ENCODE measurements at places on chromosomes 2 and 18.
A peak's percentile ranks its signal among the peaks of the same experiment; 100 is the strongest.

DNA sequence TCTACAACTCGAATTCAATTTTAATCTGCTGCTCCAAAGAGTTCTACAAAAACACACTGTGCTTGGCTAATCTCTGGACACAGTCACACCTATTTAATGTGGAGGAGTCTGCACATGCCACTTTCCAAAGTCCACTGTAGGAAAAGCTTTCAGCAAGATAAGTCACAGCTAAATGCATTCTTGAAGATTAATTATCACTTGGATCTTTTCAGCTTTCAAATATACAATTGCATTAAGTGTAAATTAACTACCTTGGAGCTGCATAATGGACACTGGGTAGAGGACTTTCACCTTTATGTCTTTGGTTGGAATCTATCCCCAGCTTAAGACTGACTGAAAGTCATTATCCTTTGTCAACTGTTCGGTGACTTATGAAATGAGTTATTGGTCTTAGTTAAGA is 565.1 kb downstream of the PIK3C3 start:
- DNase-seq = no peak

GRCh38 chr18:34871435-34871834 is 161.3 kb downstream of the DTNA start:
- DNase-seq = no peak

DNA sequence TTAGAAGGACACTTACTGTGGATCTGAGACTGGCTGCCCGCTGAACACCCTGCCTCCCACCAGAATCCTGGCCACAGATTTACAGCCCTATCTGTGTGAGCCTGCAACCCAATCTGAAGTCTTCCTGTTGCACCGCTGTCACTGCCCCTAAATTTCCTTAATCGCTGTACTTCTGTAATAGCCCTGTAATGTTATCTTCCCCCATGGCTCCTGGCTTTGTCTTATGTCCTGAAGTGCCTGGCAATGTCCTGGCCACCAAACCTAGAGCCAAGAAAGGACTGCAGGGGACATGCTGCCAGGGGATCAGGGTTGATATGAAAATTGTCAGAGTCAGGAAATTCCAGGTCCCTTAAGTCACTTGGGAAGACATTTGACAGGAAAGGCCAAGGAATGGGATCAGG is 52.7 kb downstream of the FHOD3 start:
- no peak for DNase-seq

DNA sequence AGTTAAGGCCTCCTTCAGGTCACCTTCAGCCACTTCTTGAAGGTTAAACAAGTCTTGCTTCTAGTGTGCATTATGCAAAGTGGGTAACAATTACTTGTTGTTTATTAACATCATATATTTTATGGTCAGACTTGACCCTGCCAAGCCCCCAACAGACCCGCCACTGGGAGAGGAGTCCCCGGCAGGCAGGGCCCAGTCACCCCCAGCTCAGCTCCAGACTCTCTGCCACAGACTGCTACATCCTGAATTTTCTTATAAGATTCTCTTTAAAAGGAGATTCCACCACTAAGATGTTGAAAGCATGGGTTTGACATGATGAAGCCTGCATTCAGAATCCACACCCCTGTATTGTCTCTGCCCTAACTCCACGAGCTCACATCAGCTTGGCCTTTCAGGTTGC is 174.3 kb upstream of the ARL4C start:
- DNase-seq = no peak

DNA sequence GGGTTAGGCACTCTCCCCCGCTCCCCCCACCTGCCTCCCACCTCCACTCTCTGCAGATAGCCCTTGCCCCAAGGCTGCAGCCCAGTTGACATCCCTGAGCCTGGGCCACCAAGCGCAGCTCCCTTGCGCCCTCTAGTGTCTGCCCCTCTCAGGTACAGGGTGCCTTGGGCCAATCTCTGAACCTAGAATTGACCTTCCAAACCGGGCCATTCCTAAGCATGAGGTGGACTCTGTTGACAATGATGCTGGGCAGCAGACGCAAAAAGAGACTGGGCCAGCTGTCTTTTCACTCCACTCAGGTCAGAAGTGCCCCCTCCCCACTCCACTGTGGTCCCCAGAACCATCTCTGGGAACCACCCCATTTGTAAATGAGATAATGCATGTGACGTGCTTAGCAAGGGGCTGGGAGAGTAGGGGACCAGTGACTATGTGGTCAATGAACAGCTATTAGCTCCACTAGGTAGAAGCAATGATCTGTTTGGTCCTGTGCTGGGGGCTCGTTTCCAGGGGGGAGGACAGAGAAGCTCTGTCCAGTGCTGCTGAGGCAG is 43.3 kb upstream of the PLB1 start:
- DNase-seq = peak; percentile 73

GRCh38 chr2:32632089-32632488 is 4.2 kb downstream of the TTC27 start:
- DNase-seq = no peak

GRCh38 chr2:136932700-136933099 is 167.4 kb downstream of the THSD7B start:
- no peak for DNase-seq

- DNase-seq = no peak
Observed at GRCh38 chr2:60252581-60253150, 300.8 kb downstream of the BCL11A start.

DNA sequence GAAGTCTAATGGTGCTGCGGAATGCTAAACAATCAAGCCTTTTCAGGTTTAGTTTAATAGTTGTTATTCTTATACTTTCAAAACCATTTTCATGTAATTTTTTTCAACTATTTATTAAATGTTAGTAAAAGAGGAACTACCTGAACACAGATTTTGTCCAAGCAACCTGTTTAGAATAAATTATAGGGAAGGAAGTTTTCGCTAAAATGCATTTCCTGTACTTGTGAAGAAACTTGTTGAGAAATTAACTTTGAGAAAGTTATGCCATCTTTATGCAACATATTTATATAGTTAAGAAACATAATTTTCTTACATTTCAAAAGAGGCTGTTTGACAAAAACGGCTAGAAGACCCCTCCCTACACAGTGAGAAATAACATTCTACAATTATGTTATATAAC is 16.6 kb downstream of the MAP4K4 start:
- no peak for DNase-seq

- DNase-seq = peak; percentile 64
Observed at GRCh38 chr2:68943581-68944568, 8.8 kb downstream of the GKN2 start.

DNA sequence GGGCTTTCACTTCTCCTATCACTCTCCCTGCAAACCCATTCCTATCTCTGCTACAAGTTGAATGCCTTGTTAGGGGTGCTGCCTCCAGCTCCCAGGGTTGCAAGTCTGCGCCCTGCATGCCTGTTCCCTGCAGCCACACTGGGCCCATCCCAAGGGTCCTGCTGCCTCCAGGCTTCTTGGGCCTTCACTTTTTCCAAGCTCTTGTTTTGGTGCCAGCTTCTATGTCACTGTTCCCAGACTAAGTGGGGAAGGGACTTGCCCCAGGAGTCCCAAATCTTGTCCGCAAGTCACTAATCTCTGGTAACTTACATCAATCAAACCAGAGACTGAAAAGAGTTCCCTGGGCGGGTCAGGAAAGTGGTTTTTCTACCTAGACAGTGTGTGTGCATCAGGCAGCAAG is 65.4 kb downstream of the ZCCHC2 start:
- no peak for DNase-seq

DNA sequence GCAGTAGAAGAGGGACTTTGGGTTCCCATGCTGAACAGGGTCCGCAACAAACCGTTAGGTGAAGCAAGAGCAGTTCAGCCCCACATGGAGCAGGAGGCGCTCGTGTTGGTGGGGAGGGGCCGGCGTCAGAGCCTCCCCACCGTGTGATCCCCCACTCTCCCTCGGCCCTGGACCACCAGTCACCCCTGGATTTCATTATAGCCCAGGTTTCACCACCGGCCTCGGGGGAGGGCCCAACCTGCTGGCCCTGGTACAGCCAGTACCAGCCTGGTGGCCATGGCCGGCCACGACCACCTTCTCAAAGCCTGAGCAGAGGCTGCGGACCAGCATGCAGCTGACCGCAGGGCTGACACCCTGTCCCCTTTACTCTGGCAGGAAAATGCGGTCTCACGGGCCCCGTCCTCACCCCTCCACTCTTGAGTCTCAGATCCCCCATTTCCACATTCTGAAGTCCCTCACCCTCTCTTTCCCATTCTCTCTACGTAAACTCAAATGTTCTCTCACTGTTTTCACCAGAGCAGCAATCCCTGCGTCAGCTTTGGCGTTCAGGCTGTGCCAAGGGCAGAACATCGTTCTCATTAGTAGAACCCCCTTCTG is 8.6 kb downstream of the MLPH start:
- DNase-seq = no peak

DNA sequence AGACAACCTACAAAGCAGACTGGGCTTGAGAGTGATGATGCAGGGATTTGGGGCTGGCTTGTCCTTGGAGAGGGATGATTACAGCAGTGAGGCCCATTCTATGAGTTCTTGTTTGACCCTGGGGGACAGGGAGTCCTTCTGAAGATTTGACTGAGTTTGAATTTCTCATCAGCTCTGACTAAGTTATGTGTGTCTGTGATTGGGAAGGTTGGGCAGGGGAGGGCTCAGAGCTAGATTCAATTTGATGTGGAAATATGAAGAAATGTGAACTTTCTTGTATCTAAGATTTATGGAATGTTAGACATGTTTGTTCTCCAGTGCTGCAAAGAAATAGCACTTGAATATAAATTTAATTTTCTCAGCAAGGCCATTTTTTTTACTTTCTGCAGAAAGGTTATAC is 19.9 kb upstream of the IL1R2 start:
- DNase-seq = no peak

- no peak for DNase-seq
Observed at GRCh38 chr2:63890678-63891077, 49.0 kb downstream of the UGP2 start.

DNA sequence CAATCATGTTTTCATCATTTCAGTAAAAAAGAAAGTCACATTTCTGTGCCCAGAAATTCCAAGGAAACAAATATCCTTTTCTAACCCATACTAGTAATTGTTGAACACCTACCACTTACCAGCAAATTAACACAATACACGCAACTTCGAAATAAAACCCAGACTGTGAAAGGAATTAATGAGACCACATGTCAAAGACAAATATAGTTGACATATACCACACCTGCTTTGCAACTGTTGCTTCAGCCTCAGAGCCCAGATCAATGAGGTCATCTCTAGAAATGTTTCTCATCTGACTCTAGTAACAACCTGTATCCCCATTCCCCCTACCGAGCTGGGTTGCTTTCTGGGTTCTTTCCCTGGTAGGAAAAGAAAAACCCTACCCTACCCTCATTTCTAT is 52.6 kb downstream of the TRIP12 start:
- DNase-seq = no peak

DNA sequence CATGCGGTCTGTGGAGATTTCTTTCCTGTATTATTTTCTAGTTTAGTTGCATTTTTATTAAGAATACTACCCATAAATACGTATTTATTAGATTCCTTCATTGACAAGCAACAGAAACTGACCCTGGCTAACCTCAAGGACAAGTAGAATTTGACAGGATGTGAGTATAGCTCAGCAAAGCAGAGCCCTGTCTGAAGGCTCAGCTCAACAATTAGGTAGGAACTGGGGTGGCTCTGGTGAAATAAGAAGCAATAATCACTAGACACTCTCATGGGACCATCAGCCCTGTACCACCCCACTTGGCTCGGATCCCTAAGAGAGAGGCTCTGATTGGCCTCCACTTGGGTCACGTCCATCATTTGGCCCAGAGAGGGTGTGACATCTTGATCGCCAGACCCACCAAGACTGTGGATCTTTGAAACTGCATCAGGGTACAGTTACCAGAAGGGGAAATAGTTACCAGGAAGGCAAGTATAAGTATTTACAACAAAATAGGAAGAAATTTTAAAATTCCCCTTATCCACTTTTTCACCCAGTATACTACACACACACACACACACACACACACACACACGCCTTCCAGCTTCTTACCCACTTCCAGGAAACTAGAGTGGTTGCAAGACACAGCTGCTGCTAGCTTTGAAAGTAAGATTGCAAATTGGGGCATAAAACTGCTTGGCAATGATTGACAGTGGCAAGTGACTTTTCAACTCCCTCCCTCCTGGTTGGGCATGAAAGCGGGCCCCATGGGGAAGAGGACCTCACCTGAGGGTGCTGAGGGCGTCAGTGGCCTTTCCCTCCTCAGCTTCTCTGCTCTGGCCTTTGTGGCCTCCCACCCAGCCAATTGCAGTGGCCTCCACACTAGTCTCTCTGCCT is 41.8 kb downstream of the KCTD18 start:
- peak; percentile 43 for DNase-seq

GRCh38 chr2:69644506-69644979 is 1.0 kb upstream of the AAK1 start:
- DNase-seq = no peak

DNA sequence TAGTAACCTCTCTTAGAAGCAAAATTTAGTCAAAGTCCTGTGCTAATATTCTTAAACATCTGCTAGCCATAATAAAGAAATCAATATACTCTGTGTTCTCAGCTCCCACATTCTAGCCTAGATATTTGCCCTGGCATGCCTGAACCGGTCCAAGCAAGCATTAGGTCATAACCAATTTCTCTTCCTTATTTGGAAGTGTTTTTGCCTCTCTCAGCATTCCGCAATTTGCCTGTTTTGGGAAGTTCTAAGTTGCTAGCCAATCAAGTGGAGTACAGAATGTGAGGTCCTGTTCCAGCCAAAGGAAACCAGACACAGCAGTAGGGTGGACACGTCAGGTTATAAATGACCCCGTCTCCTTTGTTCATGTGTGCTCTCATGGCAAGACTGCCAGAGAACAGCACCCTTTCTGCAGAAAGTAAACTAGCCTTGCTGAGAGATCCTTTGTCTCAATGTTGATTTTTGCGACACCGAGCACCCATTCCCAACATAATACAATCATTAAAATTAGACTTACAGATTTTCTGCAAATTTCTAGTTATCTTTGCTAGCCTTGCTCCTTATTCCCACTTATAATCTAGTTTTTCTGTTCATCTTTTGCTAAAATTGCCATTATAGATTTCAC is 13.0 kb upstream of the SULT1C4 start:
- DNase-seq = no peak

DNA sequence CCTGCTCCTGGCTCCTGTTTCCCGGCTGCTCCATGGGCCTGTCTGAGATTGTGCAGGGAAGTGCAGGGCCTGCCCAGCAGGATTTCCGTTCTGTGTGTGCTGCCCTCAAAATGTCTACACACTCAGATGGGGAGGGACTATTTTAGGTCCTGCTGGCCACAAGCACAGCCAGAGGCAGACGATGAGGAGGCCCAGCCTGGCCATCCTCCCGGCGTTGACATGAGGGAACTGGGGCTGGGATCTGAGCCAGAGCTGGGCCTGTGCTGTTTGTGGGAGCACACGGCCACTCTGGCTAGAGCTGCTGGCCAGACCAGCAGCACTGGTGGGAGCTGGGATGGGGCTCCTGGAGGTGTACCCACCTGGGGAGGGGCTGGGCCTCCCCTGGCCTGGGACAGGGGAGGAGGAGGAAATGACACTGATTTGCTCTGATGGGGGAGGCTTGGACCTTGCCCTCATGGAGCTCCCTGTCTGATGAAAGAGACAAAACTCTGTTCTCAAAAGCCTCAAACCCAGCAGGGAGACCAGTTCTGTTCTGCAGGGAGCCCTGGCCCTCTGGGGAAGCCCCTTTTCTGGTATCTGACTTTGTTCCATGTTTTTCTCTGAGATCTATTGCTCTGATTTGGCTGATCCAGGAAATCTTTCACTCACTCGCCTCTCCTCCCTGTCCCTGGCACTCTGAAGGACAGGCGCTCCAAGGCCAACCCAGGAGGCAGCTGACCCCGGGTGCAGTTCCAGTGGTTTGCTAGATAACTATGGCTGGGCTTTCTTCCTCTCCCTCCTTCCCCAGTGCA is 161.8 kb downstream of the DYSF start:
- DNase-seq = no peak

Data from CD4-positive, alpha-beta T cell treated with Interleukin-15 for 4 hours (primary cell).